COR-L47 (cell line): ENCODE measurements at places on chromosomes 1 and 21.

GRCh38 chr21:37071561-37072273 is 1.2 kb downstream of the PIGP start:
- peak; percentile 38 for DNase-seq

- DNase-seq: no peak
Observed at GRCh38 chr1:99965646-99966375, 4.0 kb upstream of the SLC35A3 start.

DNA sequence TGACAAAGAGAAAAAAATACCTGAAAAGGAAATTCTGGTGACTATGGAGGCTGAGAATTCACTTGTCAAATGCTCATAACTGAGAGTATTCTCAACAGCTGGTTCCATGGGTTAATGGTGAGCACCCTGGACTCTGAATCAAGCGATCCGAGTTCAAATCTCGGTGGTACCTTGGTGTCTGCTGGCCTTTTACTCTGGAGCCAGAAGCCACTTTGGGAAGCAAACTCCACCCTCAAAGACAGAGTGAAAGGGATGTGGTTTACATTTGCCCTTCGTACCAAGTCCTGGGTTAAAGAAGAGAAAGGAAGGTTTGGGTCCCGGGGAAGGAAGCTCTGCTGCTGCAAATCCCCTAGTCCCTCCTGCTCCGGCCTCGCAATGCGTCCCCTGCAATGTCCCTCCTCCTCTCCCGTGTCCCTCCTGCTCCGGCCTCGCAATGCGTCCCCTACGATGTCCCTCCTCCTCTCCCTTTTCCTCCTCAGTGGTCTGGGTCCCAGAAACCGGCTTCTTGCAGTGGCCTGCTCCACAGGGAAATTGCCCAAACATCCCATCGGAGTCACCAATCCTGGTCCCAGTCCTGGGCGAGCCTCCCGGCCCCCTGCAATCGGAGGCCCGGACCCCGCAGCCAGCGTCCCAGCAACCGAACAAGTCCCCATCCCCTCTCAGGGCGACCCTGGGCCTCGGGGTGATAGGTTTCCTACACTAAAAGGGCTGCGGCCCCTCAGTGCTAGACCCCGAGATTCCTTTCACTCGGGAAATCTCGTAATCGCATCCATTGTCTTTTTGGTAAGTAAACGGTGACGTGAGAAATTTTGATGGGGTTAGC is 129.4 kb downstream of the PPIAL4G start:
- DNase-seq: no peak

DNA sequence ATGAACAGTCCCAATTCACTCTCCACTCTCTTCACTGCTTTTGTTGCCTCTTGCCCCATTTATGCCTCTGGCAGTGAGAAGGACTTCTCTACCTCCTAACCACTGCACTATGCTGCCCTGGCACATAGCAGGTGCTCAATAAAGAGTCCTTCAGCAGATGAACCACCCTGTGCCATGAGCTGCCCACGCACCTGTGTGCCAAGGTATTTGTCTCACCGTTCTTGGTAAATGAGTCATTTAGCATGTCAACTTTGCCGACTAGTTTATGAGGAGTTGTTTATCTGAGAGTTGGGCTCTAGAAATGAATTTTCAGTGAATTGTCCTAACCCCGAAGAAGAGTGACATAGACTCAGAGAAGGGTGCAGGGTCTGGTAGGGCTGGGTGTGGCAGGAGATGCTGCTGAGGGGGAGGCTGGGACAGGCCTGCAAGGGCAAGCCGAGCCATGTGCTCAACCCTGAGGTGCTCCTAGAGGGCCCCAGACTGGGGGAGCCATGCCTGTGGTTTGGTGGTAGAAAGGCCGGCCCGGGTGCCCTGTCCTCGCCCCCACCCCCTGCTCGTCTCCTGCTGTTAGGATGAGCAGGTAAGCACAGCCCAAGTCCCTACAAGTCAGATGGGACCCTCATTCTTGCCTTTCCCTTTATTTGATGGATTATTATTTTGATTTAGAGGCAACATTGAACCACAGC is 654.5 kb downstream of the MATN1 start:
- DNase-seq: no peak

GRCh38 chr1:145690587-145691558 is 16.3 kb downstream of the PDZK1 start:
- no peak for DNase-seq

- no peak for DNase-seq
Observed at GRCh38 chr1:219365451-219365850, 191.8 kb downstream of the LYPLAL1 start.

- no peak for DNase-seq
Observed at GRCh38 chr1:73813716-73814115, 384.3 kb downstream of the LRRIQ3 start.
